ENCODE measurements at places on chromosomes 7 and 10.

- DNase-seq: no peak
These were observed 248.8 kb upstream of the FZD8 start for GRCh38 chr10:35890676-35891495.

GRCh38 chr10:369221-369683 lies 234.0 kb downstream of the ZMYND11 start:
- DNase-seq: no peak

DNA sequence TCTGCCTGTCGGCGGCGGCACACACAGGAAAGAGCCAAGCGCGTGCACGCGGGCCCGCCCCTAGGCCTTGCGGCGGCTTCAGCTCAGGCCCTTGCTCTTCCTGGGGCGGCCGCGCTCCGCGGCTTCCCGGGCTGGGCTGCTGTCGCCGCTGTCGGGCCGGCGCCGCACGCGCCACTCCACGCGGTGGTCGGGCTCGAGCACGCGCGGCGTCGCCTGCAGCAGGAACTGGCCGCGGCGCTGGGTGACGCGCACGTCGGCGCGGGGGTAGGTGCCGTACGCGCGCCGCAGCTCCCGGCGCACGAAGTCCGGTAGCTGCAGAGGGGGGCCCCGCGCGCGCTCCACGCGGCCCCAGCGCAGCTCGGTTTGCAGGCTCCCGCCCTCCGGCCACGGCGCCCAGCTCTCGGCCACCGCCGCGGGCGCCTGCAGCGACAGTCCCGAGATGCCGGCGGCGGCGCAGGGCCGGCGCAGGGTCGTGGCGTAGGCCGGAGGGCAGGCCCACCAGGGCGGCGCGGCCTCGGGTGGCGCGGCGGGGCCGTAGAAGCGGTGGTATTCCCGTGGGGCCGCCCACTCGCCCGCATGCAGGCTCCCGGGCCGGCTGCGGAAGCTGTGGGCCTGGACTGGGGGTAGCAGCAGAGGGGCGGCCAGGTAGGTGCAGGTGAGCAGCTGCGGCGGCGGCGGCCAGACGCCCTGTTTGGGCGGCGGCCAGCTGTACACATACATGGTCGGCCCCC lies 804 bp downstream of the C10orf95 start:
- DNase-seq: peak; percentile 93

- no peak for DNase-seq
These were observed 79.6 kb downstream of the ZFAND4 start for GRCh38 chr10:45592926-45593325.

DNA sequence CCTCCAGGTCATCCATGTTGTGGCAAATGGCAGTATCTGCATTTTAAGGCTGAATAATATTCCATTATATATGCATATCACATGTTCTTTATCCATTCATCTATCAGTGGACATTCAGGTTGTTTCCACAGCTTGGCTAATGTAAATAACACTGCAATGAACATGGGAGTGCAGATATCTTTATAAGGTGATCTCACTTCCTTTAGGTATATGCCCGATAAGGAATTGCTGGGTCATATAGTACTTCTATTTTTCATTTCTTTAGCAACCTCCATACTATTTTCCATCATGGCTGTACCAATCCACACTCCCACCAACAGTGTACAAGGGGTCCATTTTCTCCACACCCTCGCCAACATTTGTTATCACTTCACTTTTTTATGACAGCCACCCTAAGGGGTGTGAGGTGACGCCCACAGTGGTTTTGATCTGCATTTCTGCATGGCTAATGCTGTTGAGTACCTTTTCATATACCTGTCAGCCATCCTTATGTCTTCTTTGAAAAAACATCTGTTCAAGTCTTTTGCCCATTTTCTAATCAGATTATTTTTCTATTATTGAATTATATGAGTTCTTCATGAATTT lies 18.9 kb downstream of the ABI1 start:
- DNase-seq: no peak

DNA sequence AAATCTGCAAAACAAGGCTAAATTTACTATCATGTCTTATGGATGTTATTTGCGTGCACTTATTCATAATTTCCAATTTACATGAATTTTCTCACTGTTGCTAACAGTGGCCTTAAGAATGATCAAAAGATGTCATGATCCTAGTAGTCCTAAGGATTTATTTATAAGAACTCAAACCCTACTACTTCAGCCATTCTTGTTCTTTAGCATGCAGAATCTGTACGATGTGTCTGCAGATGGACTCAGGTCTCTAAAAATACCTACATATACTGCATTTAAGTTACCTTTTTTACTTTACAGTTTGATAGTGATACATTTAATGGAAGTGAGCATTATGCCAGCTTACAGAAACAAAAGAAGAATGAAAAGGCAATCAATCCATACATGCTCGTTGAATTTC lies 91.2 kb downstream of the ZNF277 start:
- DNase-seq: no peak

- DNase-seq: peak; percentile 23
These were observed 129.3 kb downstream of the PKD1L1 start for GRCh38 chr7:47818796-47819606.

DNA sequence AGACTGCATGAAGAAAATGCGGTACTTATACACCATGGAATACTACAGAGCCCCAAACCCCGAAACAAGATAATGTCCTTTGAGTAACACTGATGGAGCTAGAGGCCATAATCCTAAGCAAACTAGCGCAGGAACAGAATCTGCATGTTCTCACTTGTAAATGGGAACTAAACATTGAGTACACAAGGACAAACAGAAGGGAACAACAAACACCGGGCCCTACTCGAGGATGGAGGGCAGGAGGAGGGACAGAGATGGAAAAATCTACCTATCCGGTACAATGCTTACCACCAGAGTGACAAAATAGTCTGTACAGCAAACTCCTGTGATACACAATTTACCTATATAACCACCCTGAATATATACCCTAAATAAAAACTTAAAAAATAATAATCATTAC lies 507.9 kb downstream of the IPMK start:
- no peak for DNase-seq

All from CD4-positive, alpha-beta T cell treated with Interleukin-4 for 4 hours (primary cell).